ENCODE measurements at places on chromosomes 5 and 9. TPM values are rescaled to one million over a fixed set of nuclear protein-coding genes. Genes with fewer than 3 reads are reported as not detected.

Gene AQP3
- 0.64 TPM for polyA plus RNA-seq

DNA sequence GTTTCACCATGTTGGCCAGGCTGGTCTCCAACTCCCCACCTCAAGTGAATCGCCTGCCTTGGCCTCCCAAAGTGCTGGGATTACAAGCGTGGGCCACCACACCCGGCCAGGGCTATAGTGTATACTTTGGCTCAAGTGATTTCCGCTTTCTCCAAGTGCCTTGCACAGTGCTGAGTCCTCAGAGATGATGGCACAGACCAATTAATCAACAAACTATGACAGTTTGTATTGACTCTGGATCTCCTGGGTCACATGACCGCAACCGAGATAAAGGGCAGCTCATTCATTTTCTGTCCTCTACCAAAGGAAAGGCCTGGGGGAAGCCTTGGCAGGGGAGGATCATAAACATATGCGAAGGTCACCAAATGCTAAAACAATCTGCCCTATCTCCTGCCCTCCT lies 11.4 kb upstream of the LARP1 start:
- H3K4me3 ChIP-seq, result no peak overlapping the region
- H3K36me3 ChIP-seq, result no peaks in the 10 kb centered on the region
- H3K4me1 ChIP-seq, result no peaks in the 10 kb centered on the region
- no peak overlapping the region for H3K27ac ChIP-seq

Gene ATG10
- 3.4 TPM for polyA plus RNA-seq

GRCh38 chr5:74304536-74304935 lies 336.0 kb downstream of the ENC1 start:
- H3K4me1 ChIP-seq, result no peaks in the 10 kb centered on the region
- H3K36me3 ChIP-seq, result no peaks in the 10 kb centered on the region
- no peak for DNase-seq
- no peaks in the 10 kb centered on the region for H3K27me3 ChIP-seq
- H3K4me3 ChIP-seq, result no peak overlapping the region

DNA sequence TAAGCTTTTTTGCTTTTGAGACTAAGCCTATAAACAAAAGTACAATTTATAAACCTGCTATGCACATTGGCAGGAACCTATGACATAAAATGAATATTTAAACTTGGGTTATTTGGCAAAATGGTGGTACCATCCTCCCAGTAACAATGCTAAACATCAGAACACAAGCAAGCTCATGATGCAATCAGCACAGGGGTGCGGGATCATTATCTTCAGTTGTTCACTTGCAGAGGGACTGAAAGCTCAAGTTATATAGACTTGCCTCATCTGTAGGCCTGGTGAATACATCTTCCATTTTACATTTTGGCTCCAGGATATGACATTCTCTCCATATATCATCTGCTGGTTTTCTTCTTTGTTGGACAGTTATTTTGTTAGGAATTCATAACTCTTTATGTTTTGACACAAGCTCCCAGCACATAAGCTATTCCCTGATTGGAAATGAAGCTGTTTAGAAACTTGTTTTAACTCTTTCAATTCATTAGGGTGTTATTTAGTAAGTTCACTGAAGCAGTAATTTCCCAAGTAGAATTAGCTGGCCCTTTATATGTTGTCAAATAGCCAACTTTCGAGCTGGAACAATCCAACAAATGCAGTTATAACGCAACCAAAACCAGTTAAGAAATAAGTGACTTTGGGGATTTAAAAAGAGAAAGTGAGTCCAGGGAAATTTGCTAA lies 124.7 kb upstream of the LIFR start:
- H3K4me1 ChIP-seq, result no peaks in the 10 kb centered on the region
- no peak for DNase-seq
- no peaks in the 10 kb centered on the region for H3K36me3 ChIP-seq
- no peaks in the 10 kb centered on the region for H3K27me3 ChIP-seq
- no peak overlapping the region for H3K27ac ChIP-seq
- no peak overlapping the region for H3K4me3 ChIP-seq

Measured in SK-N-SH (cell line).